ENCODE measurements at places on chromosomes 7 and 10.

DNA sequence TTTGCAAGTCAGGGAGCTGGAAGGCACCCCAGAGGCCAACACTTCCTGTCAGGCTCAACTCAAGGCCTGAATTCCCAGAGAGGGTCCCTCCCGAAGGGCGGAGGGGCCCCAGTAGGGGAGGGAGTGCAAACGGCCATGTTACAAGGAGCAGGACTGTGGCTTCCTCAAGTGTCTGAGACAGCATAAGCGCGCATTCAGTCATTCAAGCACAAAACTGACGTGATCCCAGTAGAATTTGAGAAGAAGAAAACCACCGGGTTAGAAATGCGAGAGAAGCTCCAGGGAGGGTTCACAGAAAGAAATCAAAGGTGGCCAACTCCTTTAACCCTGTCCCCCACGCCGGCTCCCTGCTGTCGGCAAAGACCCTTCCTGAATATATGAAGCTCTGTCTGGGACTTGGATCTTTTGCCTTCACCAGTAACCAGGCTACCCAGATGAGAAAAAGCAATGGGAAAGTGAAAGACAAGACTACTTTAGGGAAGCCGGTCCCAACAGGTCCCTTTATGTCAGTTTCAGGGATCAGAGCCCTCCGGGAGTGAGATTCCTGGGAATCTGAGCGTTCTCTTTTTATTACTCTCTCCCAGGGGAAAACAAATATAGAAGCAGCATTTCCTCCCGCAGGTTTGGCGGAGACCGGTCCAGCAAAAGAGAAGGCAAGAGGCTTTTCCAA lies 1.3 kb downstream of the AFAP1L2 start:
- no peak for DNase-seq

DNA sequence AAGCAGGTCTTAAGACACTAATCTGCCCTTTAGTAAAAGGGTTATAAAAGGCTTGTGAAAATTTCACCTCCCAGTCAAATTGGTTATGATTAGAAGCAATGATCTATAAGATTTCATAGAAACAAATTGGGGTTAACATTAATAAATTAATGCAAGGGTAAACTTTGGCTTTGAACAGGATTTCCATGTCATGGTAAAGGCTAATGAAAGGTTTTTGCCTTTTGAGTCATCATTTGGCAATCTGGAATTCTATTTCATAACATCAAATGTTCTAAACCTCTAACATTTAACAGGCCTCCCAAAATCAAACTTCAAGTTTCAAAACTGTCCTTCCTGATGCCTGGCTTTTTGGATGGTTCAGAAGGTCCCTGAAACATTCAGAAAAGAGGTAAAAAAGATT lies 62.4 kb downstream of the COA1 start:
- DNase-seq = no peak

GRCh38 chr10:127343821-127344220 lies 147.4 kb upstream of the INSYN2A start:
- no peak for DNase-seq

DNA sequence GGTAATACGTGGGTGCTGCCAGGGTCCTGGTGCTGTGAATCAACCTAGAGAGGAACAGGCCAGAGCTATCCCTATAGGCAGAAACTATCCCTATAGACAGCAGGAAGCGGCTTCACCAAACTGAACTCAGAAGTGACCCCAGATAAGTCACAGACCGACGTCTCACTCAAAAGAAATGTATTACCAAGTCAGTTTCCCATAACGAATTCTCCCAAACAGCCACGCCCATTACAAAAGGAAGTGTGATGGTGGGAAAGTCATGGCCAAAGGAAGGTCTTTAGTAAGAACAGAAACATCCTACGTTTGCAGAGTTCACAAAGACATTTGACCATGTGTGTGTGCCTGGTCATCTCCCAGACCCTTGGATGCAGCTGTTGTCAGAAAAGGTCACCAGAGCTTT lies 470.8 kb upstream of the ADARB2 start:
- no peak for DNase-seq

DNA sequence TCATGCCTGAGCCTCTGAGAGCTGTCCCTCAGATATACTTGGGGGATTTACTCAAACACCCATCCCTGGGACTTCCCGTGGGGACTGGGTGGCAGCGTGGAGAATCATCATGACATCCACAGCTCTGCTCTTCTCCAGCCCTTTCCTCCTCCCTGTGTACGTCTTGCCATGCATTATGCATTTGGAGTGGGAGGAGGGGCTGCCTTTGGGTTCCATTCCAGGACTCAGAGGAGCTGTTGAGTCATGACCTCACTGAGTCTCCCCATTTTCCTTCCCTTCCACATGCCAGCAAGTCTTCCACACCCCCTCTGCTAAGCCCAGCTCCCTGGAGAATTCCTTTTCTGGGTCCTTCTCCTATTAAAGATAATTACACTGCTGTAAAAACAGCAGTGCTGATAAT lies 480.7 kb downstream of the SORCS3 start:
- DNase-seq = no peak

DNA sequence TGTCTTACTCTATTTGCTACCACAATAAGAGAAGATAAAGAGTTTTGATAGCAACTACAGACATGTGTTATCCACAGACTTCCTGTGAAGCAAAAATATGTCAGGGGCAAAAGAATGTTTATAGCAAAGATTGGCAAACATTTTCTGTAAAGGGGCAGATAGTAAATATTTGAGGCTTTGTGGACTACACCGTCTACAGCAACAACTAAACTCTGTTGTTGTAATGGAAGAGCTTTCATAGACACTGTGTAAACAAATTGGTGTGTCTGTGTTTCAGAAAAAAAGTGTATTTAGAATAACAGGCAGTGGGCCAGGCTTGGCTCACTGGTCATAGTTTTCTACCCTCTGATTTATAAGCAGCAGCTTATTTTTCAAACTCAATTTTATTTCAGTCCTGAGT lies 521.4 kb downstream of the ANKRD7 start:
- no peak for DNase-seq

DNA sequence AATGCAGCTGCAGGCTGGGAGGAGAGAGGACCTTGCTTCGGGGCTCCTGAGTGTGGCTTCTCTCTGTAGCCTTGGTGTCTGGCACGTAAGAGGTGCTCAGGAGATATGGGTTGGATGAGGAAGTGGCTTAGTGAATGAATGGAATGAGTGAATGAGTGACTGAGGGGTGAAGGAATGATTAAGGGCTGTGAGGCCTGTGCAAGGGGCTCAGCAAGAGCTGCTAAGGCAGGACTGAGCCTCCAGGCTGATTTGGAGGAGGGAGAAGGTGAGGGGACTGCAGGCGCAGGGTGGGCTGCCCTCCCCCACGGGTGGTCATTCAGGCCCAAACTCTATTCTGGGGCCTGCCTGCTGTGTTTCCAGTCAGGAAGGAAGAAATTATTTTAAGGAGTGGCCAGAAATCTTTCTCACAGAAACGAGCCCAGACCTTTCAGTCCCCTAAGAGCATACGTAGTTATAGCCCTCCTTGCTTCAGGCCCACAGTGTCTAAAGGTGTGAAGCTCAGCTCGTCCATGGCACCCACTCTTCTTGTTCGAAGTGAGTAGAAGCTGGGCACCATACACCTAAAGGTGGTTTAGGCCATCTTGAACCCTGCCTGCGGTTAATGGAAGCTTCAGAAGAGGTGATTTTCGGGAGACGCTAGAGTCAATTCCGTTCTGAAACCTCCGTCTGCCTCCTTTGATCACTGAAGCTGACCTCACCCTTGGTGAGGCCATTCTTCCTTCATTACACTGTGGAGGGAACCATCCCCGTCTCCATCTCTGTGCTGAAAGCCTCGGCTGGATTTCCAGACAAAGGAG lies 49.5 kb upstream of the SAMD8 start:
- DNase-seq = no peak

DNA sequence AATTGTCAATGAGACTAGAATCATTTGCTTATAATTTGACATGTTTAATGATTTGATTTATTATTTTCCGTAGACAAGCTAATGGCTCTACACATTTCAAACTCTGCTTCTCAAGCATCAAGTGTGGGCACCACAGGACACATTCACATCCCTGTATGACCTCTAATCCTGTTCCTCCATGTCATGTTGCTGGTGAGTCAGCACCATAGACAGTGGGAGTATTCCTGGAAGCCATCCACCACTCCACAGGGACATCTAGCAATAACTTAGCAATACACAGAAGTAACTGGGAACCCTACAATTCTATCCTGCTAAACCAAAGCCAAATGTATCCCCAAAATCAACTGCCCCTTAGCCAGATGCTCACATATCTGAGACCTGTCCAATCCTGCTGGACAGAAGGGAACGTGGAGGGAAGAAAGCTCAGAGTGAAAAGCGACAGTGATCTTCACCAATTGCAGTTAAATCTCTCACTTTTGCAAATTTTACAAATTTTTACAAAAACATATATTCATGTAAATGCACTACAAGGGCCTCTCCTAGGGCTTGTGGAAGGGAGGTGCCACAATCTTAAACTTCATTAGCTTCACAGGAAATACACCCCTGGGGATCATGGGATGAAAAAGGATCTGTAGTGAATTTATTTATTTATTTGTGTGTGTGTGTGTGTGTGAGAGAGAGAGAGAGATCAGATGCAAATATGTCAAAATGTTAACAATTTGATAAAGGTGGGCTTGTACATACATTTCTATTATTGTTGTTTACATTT lies 126.5 kb downstream of the GFRA1 start:
- no peak for DNase-seq

DNA sequence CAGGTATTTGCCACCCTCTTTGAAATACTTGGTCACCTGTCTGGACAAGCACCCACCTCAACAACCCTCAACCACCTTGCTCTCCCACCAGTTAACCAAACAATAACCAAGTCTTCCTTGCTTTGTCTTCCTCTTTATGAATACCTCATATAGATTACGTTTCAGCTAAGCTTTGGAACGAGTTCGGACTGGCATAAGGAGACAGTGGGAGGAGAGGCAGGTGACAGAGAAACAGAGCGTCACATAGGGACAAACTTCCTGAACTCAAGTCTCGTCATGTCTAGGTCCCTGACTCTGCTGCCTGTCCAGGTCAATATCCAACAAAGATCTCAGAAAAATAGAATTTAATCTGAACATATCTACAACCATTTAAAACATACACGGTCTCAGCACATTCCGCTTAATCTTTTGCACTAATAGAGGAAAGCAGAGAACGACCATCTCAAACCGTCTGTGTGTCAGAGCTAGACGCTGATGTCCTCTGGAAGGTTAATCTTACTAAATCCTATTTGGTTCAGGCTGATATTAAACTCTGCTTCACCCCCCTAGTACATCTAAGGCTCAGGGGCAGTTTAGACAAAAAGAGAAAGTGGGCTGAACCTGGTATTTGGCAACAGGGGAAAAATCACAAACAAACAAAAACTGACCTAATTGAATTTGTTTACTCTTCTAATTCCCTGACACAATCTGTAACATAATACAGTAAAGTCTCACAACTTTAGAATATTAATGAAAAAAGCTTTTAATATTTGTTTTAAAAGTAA lies 26.4 kb upstream of the SVOPL start:
- DNase-seq = no peak

GRCh38 chr10:103083977-103084320 lies 109.1 kb downstream of the NT5C2 start:
- DNase-seq = no peak

DNA sequence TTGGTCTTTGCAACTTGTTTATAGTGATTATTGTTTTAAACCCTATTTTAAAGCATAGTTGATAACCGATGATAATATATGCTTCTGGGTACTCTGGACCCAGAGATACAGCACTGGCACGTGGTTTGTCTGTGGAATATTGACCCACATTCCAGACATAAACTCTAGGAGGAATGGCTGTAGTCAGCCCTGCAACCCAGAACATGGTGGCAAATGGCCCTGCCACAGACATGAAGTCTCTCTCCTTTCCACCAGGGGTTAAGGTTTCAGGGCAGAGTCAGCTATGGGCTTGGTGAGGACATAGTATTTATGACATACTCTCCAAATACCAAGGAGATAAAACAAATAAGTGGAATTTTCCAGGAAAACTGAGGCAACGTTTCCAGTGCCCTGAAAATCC lies 83.6 kb downstream of the NAMPT start:
- DNase-seq = no peak

DNA sequence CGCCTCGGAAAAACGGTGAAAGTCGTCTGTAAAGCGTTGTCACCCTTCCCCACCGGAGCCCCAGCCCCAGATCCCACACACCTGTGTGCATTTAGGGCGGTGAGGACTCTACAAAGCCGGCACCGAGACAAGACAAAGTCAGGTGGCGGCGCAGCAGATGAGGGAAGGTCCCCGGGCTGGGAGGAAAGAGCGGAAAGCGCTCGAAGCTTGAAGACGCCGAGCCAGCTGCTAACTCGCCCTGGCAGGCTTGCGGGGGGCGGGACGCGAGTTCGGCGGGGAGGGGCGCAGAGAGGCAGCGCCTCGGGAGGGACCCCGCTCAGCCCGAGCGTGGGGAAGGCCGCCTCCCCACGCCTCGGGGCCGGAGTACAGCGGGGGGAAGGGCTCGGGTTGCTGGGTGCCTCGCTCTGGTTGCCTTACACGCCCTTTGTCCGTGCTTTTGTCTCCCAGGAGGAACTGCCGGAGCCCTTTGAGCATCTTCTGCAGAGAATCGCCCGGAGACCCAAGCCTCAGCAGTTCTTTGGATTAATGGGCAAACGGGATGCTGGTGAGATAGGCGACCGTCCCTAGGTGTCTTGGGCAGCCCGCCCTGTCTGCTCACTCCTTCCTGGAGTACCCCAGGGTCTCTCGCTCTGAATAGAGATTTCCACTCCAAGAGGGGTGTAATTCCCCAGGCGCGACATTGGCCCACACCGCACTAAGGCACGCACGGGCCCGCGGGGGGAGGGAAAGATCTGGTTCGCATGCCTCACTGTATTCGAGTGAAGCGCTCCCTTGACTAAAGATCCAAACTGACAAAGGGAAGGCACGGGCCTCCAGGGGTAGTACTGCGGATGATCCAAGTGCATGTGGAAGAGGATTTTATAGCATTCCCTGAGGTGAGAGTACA lies 1.6 kb downstream of the TAC1 start:
- no peak for DNase-seq

GRCh38 chr7:81770728-81771223 lies 929 bp upstream of the HGF start:
- DNase-seq = no peak

DNA sequence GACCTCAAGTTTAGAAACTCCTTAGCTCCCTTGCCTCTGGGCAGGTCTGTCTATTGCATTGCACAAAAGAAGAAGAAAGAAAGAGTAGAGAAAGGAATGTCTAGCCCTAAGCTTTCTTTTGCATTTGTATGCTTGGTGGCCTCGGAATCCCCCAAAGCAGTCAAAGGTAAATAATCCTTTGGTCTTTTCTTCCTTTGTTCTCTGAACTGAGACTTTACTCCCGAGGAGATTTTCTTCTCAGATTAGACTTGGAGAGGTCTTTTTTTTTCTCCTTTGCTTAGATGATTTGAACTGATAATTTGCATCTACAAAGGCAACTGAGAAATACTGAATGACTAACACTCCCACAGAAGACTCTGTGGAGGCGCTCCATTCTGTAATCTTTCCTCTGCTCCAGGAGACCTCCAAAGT lies 93.2 kb downstream of the AKR1D1 start:
- DNase-seq = no peak

DNA sequence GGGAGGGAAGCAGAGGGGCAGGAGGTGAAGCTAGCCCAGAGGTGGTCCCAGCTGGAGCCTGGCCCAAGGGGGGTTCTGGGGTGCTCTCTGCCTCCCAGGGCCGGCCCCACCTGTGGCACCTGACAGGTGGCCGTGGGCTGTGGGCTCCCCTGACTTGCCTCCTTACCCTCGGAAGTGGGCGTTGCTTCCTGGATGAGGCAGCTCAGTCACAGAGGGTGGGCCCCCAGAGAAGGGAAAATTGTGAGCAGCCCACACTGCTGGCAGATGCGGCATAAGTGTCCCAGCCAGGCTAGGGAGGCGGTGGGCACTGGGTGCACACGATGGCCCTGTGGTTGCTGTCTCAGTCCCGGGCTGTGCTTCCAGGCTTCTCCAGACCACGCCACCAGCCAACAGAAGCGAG lies 118.9 kb downstream of the LRRC18 start:
- DNase-seq = no peak

All from activated gamma-delta T cell treated with anti-CD3 and anti-CD28 coated beads, Interleukin-2, amount 50 U/mL, for 16 hours (primary cell).